ENCODE measurements at places on chromosomes 11 and 22.

DNA sequence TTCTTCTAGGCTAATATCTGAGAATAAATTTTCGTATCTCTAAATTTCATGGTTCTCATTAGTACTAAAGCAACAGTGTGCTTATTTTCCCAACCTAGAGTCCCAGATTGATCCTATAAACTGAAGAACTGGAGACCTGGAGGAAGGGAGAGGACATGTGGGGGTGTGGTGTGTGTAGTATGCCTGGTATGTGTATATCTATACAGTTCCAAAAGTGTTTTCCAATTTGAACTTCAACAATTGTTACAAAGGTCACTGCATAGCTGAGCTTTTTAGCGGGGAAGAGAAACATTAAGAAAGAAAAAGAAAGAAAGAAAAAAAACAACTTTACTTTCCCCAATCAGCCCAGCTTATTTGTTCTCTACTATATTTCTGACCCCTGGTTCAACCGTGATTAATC, 152.1 kb downstream of the SOX6 start:
- DNase-seq, result no peak

DNA sequence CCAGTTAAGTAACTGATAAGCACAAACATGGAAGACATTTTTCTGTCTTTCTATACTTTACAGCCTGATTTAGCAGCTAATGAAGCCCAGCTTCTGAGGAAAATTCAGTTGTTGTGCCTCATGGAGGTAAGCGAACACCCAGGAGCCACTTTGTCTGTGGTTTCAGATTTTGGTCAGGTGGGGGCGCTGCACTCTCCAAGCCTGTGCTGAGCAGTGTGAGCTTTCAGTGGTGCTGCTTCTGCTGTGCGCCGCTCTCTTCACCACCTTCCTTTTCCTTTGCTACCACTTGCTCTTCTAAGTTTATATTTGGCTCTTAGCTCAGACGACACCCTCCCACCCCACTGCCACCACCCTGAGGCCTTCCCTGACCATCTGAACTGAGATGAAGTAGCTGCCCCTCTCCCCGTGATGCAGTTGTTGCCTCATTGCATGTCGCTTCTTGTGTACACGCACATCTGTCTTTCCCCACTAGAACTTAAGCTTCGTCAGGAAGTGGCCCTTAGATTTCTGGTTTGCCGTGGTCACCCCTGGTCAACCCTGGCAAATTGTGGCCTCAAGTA, 14.0 kb downstream of the PSMD13 start:
- DNase-seq, result peak; percentile 20

GRCh38 chr11:18253233-18253632, 4.8 kb upstream of the SAA2 start:
- DNase-seq, result no peak

GRCh38 chr22:30183861-30184278, 62.7 kb downstream of the LIF start:
- no peak for DNase-seq

Measured in muscle of arm (tissue), 14 donors.